Peyer's patch (tissue), 4 donors: ENCODE measurements at places on chromosomes 3 and 15. TPM values are rescaled to one million over a fixed set of nuclear protein-coding genes. Genes with fewer than 3 reads are reported as not detected.

The IREB2 gene
- total RNA-seq: 43.7 TPM

The CCR5 gene
- total RNA-seq: 1.7 TPM

The ARPP21 gene
- not detected for total RNA-seq

The A4GNT gene
- not detected for total RNA-seq

The RETNLB gene
- 11.4 TPM for total RNA-seq

The SYNPR gene
- not detected for total RNA-seq

The IL16 gene
- 115 TPM for total RNA-seq

The PLD1 gene
- 218 TPM for total RNA-seq
